ENCODE measurements at places on chromosomes 2 and 18. TPM values are rescaled to one million over a fixed set of nuclear protein-coding genes. Genes with fewer than 3 reads are reported as not detected.

The MYL1 gene
- not detected for total RNA-seq

The GCG gene
- not detected for total RNA-seq

The RHOB gene
- total RNA-seq = 1,028 TPM

The GPAT2 gene
- total RNA-seq = 6.3 TPM

The PDE11A gene
- total RNA-seq = 0.04 TPM

The MYO5B gene
- total RNA-seq = 0.14 TPM

The RAB6D gene
- 0.07 TPM for total RNA-seq

The REG3G gene
- total RNA-seq = not detected

The DPYSL5 gene
- total RNA-seq = not detected
